ENCODE measurements at places on chromosomes 5 and 9.

DNA sequence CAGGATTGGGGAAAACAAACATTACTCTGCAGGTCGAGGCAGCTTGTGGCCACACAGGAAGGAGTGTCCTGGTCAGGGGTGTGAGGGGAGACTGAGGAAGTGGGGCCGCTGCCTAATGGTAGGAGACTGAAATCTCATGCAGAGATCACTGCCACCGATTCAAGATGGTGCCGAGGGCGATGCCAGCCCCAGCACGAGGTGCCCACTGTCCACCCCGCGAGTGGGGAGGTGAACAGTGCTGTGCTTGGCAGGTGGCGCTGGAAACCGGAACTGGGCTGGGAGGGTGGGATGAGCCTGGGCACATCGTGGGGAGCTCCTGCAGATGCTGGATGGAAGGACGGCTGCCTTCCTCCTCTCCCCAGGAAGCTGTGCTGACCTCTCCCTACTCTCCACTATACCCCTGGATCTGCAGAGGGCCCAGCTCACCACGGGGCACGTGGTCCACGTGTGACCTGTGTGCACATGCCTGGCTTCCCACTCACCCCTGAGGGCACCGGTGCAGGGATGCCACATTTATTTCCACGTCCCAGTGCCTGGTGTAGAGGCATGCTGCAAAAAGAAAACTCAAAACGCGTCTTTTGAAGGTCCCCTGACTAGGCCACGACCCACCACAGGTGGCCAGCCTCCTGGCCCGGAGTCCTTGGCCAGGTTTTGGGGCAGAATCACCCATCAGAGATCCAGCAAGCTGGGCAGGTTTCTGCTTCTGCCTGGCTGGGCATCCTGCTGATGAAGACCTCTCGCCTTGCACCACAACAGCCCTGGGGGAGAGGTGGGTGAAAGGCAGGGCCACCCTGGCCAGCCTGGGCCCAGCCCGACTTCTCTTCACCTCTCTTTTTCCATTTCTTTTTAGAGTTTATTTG, 71.7 kb upstream of the FCN1 start:
- DNase-seq: peak; percentile 50

DNA sequence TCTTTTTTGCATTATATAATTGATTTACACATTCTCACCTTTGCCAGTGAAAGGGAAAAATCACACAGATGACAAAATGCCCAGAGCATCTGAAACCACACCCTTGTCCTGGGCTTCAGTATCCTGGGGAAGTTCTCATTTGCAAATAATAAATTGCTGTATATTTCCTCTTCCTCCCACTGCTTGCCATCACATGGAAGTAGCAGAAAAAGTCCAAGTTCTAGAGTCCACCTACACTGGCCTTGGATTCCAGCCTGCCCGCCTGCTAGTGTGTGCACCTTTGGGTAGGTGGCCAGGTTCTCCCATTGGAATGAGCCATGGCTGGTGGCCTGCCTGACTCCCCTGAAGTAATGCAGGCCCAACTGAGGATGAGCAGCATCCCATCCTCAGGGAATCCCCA, 149.4 kb downstream of the GADD45G start:
- peak; percentile 48 for DNase-seq

DNA sequence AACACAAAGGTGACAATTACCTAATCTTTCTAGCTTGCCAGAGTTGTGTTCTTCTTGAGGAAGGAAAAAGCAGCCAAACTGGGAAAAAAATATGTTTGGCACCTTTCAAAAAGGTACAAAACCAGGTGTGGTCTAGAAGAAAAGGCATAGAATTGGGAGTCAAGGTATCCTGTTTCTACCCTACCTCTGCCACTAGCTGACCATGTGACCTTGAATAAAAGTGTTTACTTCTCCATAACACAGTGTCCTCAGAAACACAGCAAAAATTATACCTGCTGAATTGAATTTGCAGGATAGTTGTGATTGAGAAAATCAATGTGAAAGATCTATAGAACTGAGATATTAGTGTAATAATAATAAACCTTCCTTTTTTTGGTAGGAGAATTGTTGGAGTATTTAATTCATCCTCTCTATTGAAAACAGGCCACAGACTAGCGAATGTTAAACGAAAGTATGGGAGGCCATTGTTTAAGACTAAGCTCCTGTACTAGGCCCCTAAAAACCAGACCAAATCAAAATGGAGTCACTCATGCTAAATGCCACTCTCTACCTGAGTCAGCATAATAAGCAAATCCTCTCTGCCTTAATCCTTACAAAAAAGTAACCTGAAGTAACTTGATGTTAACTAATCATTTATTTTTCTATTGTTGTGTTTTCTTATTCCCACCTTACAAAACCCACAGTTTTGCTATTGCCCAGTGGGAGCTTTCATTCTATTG, 12.6 kb downstream of the CYFIP2 start:
- DNase-seq: no peak

- DNase-seq: no peak
Observed at GRCh38 chr5:133086366-133086875, 34.6 kb downstream of the HSPA4 start.

- no peak for DNase-seq
Observed at GRCh38 chr5:125530833-125531615, 784.6 kb upstream of the ZNF608 start.

- DNase-seq: no peak
Observed at GRCh38 chr9:23638011-23638410, 188.0 kb downstream of the ELAVL2 start.

GRCh38 chr5:2763533-2763794, 12.0 kb upstream of the IRX2 start:
- DNase-seq: no peak

DNA sequence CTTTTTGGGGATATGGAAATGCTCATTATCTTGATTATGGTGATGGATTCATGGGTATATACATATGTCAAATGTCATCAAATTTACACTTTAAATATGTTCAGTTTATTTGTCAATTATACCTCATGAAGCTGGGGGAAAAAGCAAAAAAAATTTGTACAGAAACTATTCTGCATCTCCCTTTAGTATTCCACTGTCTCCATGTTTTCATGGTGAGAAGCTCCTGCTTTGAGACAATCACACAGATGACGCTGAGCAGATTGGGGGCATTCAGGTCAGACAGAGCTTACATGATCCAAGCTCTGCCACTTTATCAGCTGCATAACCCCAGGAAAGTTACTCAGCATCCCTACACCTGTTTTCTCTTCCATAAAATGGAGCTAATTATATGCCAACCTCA, 101.5 kb downstream of the PLPPR1 start:
- no peak for DNase-seq

- DNase-seq: no peak
Observed at GRCh38 chr9:91026266-91026665, 224.6 kb downstream of the SYK start.

DNA sequence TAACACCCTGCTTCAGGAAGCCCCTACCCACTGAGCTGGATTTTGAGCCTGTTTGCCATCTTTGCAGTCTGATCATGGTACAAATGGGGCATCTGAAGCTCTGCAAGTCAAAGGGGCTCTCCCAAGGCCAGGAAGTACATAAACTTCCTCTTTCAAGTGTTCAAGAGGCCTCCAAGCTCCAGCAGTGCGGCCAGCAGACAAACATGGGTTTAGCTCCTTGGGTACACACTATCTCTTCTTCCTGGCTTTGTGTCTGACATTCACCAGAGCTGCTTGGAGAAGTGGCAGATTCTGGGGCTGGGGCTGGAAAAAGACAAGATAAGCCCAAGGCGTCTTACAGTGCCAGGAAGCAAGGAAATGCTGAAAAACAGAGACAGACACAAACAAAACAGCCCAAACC, 34.1 kb downstream of the LAMC3 start:
- no peak for DNase-seq

- DNase-seq: no peak
Observed at GRCh38 chr9:137544176-137544760, 5.9 kb downstream of the PNPLA7 start.

- no peak for DNase-seq
Observed at GRCh38 chr5:104178829-104179456, 616.4 kb upstream of the NUDT12 start.

GRCh38 chr9:137750007-137750406, 127.6 kb upstream of the CACNA1B start:
- no peak for DNase-seq

DNA sequence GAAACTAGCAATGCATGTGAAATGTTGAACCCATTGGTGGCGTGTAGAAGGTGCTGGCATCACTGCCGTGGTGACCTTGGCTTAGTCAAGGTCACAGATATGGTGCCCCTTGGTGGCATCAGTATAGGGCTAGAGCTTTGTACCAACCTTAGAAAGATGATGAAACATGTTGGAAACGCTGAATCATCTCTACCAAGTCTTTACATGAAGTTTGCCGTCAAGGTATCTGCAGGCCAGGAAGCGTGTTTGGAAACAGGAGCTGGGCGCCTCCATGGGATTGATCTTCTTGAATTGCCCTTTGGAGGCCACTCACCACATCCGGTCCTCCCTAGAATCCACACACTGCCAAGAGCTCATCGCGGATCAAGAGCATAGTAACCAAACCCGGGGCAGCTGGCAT, 16.9 kb upstream of the BOD1 start:
- no peak for DNase-seq

- no peak for DNase-seq
Observed at GRCh38 chr5:172090976-172091547, 84.6 kb upstream of the FBXW11 start.

DNA sequence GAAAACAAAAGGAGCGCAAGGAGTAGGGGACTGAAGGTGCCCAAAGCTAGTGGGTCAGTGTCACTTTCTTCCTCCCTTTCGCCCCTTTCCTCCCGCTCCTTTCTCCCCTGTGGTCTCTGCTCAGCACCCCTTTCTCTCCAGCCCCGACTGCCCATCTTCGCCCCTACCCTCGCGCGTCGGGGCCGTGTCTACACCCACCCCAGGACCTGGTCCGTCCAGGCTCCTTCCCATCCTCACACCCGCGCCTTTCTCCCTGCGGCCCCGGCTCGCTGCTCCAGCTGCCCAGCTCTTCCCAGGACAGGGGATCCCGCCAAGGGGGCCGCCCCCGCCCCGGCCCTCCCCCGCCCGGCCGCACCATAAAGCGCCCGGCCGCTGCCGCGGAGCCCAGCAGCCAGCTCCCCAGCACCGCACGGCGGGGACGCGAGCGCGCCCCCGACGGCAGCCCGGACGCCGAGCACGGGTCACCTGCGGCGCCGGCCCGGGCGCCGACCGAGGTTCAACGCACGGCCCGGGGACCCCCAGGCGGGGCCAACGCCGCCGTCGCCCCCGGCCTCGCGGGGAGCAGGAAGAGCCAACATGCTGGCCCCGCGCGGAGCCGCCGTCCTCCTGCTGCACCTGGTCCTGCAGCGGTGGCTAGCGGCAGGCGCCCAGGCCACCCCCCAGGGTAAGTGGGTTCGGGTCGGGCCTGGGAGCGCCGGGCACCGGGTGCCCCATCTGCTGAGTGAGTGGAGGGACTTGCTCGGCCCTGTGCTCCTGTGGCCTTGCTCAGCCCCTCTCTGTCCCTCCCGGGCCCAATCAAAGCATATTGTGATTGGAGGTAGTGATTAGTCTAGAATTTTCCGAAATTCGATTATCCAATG, at the start of gene THBS4:
Gene THBS4 (plus strand): TSS at position 387 of the 860 bp plus-strand sequence. CDS start 190 bp downstream, at position 577.
- no peak for DNase-seq

Measured in spleen (tissue), 13 donors.